ENCODE measurements at places on chromosomes 5 and 9.

- no peak for DNase-seq
Observed at GRCh38 chr5:23977997-23978396, 470.6 kb downstream of the PRDM9 start.

GRCh38 chr9:76219560-76220151, 174.6 kb downstream of the RFK start:
- DNase-seq: no peak

DNA sequence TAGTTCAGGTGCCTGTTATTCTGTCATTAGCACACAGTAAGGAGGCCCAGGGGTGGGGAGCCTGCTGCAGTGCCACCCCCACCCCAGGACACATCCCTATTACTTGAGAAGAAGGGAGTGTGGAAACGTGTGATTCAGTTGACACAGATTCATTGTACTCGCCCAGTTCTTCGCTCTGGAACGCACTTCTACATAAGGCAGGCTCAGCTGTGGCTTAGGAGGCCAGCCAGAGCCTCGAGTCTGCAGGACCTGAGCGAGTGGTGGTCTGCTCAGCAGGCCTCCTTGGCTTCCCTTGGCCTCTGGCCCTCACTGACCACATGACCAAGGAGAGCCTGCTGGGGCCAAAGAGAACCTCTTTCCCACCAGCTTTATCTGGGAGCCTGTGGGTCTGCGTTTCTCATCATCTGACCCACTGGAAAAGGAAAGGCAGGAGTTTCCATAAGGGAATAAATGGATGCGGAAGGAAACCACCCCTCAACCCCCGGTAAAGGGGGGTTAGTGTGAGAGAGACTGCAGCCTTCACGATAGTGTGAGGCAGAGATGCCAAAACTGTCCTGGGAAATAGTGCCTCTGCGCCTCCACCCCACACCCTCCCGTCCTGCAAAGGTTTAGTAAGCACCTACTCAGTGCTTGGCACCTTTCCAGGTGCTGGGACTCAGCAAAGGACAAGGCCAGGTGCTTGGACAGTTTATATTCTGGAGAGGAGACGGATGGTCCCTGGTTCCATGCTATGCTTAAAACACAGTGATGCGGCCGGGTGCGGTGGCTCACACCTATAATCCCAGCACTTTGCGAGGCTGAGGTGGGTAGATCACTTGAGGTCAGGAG, 73.7 kb downstream of the PPARGC1B start:
- DNase-seq: no peak

GRCh38 chr5:97906135-97906534, 723.1 kb upstream of the RIOK2 start:
- no peak for DNase-seq

- DNase-seq: no peak
Observed at GRCh38 chr9:8816361-8816760, 1016.8 kb upstream of the DMAC1 start.

DNA sequence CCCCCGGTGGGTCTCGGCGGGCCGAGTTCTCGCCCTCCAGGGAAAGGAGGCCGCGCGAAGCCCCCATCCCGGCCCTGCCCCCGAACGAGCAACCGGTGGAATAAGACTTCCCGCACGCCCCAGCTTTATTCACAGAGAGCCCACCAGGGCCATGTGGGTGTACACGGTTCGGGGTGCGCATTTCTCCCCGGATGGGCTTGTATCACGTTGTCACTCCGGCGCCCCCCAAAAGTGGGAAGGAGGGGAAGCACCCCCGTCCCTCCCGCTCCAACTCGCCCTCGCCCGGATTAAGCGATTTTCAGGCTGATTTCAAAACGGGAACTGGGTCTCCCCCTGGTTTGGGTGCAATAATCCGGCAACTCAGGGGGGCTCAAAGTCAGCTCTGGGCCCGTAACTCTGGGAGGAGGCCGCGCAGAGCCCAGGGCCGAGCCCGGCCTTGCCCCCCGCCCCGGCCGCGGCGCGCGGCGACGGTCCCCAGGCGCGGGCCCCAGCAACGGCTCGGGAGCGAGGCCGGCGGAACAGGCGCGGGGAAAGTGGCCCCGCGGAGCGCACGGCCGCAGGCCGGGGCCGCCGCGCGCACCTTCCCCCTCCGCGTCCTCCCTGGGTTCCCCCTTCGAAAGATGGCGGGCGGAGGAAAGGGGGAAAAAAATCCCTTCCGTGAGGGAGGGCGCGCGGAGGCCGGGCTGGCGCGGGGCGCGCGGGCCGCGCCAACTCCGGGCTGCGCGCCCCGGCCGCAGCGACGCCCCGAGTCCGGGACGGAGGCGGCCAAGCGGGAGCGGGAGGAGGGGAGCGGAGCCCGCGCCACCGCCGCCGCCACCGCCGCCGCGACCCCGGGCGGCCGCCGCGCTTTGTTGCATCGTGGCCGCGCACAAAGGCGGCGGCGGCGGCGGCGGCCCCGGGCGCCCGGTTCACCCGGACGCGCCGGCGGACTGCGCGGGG, 644 bp downstream of the BRD3 start:
- peak; percentile 72 for DNase-seq

DNA sequence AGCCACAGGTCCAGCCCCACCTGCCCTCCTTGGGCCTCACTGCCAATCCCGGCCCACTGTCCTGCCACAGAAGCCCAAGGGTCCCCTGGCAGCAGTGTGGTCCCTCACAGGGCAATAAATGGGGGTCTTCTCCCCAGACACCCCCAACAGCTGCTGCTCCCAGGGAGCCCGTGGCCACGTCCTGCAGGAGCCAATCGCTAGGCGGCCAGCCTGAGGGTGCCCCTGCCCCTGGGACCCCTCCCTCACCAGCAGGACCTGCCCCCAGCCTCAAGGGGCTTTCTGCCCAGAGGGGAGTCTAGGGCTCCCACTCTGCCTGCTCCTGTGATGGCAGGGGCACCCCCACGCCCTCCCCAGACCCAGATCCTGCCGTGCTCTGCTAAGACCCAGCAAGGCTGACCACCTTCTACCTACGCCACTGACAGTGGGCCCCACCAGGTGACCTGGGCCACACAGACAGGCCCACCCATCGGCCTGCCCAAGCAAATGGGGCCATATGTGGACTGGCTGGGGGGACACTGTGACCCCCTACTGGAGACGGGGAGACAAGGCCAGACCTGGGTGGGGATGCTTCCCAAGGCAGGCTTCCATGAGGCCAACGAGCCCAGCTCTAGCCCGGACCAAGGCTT, 17.0 kb downstream of the NOTCH1 start:
- DNase-seq: no peak

DNA sequence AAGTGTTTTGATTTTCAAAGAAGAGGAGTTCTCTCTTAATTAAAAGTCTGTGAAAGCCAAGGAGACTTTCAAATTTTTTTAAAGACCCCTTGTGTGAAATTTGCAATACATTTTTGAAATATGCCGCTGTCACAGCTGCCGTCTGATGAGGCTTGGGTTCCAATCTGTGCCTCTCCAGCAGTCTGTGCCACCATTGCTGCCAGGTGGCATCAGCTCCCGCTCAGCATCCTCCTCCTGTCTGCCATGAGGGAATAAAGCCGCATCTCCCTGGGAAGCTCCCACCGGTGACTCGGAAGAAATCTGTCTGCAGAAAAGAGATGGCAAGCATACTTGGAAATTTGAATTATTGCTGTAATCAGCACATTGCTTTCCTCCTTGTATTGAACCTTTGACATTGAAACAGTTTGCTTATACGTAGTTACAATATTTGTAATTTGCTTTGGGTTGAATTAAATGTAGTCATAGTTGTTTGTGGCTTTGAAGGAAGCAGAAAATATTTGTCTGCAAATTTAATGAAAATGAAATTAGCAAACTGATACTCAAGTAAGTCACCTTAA, 145.7 kb upstream of the SNX2 start:
- no peak for DNase-seq

DNA sequence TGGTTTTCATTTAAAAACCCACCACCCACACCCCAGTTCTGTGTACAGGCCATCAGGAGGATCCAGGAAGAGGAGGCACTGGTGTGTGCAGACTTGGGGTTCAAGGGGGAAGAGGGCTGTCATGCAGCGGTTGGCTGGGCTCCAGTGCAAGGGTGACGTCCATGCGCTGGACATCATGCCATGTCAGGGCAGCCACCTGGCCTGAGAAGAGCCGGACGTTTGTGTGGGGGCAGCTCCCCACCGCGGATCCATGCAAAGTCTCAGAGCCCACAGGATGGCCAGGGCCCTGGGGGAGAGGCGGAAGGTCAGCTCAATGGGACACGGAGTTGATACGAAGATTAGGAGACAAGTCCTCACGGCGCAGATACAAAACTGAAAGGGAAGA, 11.1 kb downstream of the BRD9 start:
- no peak for DNase-seq

- no peak for DNase-seq
Observed at GRCh38 chr5:147245381-147246165, 10.7 kb downstream of the STK32A start.

GRCh38 chr9:93960221-93960970, 5.2 kb upstream of the BARX1 start:
- DNase-seq: no peak

DNA sequence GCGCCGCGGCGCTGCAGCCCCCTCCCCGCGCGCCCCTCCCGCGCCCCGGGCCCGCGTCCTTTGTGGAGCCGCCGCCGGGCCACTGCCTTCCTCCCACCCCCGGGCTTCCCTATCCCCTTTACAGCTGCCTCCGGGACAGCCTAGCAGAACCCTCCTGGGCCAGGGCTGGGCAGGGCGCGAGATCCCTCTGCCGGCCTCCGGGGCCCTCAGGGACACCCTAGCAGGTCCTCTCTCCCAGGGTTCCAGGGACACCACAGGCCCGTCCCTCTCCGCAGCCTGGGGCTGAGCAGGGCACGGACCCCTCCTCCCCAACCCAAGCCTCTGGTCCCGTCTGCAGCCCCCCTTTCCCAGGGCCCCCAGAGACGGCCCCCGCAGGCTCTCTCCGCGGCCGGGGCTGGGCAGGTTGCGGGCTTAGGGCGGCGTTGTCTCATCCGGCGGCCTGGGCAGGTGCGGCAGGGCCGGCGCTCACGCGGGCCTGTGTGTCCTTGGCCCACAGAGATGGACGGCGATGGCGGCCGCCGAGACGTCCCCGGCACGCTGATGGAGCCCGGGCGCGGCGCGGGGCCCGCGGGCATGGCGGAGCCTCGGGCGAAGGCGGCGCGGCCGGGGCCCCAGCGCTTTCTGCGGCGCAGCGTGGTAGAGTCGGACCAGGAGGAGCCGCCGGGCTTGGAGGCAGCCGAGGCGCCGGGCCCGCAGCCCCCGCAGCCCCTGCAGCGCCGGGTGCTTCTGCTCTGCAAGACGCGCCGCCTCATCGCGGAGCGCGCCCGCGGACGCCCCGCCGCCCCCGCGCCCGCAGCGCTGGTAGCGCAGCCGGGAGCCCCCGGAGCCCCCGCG, 710 bp downstream of the WNK2 start:
- DNase-seq: peak; percentile 77

GRCh38 chr9:123684393-123685149, 245.4 kb downstream of the DENND1A start:
- DNase-seq: no peak

DNA sequence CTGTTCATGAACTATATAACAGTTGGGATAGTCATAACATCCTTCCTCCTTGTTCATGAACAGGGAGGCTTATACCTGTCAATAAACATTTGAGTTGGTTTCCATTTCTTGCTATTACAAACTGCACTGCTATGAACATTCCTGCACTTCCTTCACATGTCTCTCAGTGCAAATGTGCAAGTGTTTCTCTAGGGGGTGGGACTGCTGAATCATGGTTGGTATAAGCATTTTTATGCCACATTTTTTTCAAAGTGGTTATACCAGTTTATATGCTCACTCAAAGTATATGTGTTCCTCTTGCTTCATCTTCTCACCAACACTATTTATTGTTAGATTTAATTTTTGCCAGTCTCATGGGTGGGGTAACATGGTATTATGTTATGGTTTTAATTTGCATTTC, 25.8 kb upstream of the TPD52L3 start:
- no peak for DNase-seq

- DNase-seq: peak; percentile 91
Observed at GRCh38 chr9:137000177-137000930, 4.0 kb upstream of the CLIC3 start.

GRCh38 chr5:136374003-136374402, 8.7 kb upstream of the TRPC7 start:
- no peak for DNase-seq

- peak; percentile 85 for DNase-seq
Observed at GRCh38 chr9:35847792-35848572, 19.0 kb downstream of the TMEM8B start.

GRCh38 chr5:160660132-160660531, 191.9 kb downstream of the ATP10B start:
- DNase-seq: no peak

DNA sequence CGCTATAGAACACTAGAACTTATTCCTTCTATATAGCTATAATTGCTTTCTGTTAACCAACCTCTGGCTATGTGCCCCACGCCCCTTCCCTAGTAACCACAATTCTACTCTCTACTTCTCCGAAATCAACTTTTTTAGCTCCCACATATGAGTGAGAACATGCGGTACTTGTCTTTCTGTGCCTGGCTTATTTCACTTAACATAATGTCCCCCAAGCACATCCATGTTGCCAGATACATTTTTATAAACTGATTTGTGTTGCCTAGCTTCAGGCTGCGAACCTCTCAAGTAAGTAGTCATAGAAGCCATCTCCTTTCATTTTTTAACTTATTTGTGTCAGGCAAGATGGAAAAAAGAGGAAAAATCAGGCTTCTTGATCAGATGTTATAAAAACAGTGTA, 249.5 kb downstream of the TMEM167A start:
- no peak for DNase-seq

DNA sequence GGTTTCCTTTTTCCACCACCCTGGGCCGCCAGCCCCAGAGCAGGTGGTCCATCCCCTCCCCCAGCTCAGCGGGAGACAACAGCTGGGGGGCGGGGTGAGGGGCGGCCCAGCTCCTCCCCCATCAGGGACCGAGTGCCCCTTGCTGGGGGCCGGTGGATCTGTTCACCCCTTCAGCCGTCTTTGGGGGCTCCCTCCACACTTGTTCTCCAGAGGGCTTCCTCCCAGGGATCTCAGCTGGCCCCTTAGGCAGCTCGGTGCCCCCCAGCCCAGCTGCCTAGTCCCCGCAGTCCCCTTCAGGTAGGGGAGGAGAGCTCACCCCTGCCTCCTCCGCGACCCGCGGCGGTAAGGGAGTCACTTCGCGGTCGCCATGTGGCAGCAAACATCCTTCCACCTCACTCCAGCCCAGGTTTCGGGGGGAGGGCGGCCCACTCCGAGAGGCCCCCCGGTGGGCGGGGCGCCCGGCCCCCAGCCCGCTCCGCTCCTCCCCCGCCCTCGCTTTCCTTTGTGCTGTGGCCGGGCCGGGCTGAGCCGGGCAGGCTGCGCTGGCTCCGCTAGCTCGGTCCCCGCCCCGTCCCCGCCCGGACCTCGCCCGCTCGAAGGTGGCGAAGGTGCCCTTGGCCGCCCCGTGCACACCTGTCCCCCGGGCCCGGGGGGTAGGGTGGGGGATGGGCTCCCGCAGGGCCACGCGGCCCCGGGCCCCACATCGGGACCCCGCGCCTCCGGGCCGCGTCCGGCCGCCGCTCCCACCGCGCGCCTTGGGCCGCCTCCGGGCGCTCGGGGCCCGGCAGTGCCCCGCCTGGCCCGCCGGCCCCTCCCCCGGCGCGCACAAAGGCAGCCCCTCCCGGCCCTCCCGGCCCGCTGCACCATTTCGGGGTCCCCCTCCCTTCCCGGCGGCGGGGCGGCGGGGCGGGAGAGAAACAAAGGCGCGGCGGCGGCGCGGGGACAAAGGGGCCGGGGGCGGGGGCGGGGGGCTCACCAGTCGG, 683 bp downstream of the DBN1 start:
- DNase-seq: peak; percentile 94

GRCh38 chr5:176878906-176879662, 20.1 kb downstream of the HK3 start:
- no peak for DNase-seq

GRCh38 chr9:107999011-107999410, 509.4 kb upstream of the KLF4 start:
- no peak for DNase-seq

- no peak for DNase-seq
Observed at GRCh38 chr5:39494107-39494510, 69.3 kb upstream of the DAB2 start.

Data from GM20000 (cell line).